Activated CD4-positive, alpha-beta memory T cell treated with anti-CD3 and anti-CD28 coated beads, Interleukin-2, amount 10 ng/mL, durations not matched to agents 7 days and 5 days (primary cell): ENCODE measurements at places on chromosomes 4 and X.

- DNase-seq = no peak
Measured at GRCh38 chrX:117840645-117841044, 276.0 kb downstream of the KLHL13 start.

- no peak for DNase-seq
Measured at GRCh38 chr4:187470061-187470460, 525.5 kb upstream of the ZFP42 start.

DNA sequence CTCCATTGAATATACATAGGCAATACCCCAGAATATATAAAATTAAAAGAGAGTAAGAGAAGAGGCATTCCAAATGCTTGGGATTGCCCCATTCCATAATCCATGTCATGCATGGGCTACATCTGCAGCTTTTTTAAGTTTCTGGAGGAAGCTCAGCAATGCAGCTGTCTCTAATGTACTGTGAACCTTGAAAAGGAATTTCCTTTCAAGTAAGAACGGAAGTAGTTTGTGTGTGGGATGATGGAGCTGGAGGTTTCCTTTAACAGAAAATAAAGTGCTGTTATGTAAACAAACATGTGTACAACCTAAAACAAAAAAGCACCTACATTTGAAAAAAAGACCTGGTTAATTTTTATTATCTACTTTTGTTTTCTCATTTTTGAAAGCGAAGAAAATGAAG lies 303.5 kb downstream of the BMPR1B start:
- no peak for DNase-seq

GRCh38 chr4:99947608-99948007 lies 1.2 kb upstream of the DNAJB14 start:
- no peak for DNase-seq

- no peak for DNase-seq
Measured at GRCh38 chrX:48721916-48722315, 25.4 kb downstream of the SUV39H1 start.

DNA sequence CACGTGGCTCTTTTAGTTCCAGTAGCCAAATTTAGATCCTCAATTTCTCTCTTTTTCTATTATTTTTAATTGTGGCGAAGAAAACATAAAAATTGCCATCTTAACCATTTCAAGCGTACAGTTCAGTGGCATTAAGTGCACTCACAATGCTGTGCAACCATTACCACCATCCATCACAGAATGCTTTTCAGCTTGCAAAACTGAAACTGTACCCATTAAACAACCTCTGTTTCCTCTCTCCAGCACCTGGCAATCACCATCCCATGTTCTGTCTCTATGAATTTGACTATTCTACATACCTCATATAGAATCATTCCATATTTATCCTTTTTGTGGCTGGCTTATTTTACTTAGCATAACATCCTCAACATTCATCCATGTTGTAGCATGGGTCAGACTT lies 74.9 kb downstream of the METTL14 start:
- no peak for DNase-seq

DNA sequence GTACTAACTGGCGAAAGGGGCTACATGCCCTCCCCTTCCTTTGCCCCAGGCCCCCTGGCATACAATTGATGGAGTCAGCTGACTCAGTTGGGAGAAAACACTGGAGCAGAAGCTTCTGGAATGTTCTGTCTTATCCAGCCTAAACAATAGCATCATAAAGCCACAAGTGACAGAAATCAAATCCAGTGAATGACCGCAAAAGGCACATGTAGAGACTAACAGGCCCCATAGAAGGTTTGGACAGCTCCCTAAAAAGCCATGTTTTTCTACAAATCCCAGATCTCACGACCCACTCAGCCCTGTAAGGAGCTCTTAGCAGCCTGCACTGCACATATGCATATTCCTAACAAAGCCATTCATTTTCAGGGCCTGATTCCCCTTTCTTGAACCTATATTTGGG lies 25.1 kb downstream of the SCARB2 start:
- no peak for DNase-seq

DNA sequence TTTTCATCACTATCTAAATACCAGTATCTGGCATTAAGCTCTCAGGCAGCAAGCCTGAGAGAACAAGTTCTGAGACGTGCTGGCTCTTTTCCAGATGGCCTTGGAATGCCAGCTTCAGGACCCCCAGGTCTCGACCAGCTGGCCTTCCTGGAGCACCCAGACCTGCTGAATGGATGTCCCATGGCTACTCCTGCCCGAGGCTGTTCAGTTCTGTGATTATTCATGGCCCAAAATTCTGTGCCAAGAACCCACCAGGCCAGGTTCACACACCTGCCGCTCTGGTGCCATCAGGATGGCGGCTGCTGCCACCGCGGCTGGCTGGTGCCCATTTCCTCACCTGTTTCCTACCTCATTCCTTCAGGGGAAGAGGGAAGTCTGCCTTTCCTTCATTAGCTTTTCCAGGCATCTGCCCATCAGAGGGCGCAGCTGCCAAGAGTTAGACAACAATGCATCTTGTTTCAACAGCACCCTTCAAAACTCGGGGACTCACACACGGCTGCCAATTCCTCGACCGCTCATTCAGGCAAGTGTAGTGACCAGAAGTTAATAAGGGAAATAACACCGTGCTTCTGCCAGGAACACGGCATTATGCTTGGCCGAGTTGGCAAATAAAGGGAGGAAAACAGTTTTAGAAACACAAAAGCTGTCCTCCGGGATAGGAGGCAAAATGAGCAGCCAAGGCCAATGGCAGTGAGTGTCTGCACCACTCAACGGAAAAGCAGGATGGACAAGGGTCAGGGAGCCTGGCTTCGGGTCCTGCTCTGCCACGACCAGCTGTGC lies 173.8 kb downstream of the NSUN7 start:
- DNase-seq = no peak

GRCh38 chr4:107269175-107269574 lies 233.1 kb upstream of the DKK2 start:
- no peak for DNase-seq

DNA sequence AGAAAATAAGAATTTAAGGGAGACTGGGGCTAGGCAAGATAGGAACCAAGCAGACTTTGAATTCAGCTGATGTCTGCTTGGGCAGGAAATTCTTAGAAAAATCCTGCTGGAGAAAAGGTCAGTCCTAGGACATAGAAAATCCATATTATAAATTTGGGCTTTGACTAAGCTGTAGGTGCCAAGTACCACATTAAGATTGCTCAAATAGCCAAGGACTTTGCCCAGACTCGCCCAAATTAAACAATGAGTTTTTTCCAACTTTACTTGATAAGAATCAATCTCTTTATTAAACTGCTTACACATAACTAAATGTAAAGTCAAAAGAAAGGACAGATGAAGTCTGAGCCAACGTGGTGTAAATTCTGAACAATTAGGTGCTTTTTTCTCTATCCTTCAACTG lies 95.4 kb downstream of the FUNDC1 start:
- DNase-seq = no peak

DNA sequence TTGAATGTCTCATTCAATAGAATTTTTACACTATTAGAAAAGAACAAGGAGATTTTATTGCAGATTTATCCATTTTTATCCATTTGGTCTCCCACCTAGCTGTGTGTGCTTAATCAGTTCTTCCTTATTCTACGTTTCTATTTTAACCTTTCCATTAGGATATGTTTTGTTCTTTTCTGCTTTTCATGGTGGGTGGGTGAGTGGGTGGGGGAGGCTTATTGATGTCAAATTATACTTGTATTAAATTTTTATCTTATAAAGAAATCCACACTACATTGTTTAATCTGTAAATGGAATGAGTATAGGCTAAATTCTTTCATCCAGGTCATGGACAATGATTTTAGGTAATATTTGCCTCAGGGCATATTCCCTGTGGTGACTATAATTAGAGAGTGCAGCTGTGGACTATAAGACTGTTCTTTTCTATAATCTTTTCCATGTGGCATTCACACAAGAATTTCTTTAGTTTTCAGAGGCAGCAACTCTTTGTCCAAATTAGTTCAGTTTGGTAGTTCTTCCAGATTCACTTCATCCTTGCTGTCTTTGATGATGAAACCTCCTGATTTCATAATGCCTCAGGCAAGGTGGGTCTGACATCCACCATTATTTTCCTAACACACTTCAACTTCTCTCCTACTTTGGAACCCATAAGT lies 2451.8 kb downstream of the PCDH7 start:
- DNase-seq = no peak

DNA sequence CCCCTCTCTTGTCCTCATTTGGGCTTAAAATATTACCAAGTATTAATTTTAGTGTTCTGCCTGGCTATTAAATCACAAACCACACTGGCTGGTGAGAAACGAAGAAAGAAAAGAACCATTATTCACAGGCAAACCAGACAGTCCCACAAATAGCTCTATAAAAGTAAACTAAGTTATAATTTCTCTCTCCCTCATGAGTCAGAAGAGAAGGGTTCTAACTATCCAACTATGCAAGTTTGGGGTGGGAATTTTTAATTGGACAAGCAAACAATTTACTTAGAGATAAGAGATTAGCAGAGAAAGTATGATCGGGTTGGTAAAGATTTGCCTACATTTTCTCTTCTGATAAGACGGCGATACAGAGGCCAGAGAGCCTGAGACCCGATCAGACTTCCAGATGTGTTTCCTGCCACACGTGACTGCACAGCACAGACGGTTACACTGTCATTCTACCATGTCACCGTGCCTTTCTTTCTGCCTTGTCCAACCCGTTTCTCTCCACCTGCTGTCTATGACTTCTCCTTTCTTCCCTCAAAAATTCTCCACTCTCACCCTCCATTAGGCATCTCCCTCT lies 52.3 kb downstream of the MEPE start:
- DNase-seq = no peak

DNA sequence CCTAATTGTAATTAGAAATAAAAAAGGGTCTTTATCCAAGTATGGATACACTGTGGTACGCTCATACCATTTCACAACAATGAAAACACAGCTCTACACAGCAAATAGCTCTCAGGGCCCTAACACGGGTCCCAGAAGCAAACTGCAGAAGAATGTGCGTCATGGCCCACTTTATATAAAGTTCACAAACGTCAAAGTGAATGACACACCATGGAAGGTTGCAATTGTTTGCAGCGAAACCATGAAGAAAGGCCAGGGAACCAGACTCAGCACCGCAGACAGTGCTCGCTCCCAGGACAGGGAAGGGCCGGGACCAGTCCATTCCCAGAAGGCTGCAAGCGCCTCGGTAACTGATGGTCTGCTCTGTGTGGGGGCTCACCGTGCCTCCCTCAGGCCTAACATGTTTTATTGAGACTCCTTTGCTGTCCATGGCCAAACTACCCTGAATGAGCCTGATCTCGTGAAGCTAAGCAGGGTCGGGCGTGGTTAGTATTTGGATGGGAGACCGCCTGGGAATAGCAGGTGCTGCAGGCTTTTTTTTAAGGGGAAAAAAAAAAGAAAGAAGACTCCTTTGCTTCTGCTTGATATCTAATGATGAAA lies 47.8 kb downstream of the ACOX3 start:
- DNase-seq = no peak

DNA sequence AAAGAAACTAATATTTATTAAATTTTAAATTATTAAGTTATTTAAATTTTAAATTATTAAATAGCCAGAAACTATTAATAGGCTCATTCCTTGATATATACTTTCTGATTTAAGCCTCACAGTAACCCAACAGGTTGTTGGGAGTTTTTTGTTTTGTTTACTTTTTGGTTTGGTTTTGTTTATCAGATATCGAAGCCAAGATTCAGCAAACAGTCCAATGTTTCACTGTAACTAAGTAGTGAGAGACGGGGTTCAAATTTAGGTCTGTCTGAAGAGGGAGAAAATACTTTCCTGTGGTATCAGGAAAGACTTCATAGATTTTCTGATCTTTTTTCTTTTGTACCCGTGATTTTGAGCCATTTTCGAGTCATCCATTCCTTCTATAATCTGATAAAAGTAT lies 54.2 kb downstream of the CCDC158 start:
- DNase-seq = no peak

- DNase-seq = no peak
Measured at GRCh38 chr4:8493484-8493883, 52.9 kb downstream of the TRMT44 start.

DNA sequence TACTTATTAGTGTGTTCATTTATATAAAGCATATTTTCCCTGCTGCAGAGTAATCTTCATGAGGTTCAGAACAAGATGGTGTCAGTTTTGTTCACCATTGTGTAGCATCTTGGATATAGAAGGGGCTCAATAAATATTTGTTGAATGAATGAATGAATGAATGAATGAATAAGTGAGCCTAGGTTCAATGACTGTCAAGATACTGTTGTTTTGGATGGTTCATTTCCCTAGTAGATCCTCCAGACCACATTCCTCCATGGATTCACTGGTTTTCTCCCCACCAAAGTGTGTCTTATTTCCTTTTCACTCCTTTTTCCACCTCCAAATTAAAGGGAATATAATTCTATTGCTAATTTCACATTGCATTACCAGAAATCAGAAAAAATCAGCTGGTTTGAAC lies 2.1 kb upstream of the OCIAD2 start:
- DNase-seq = no peak

DNA sequence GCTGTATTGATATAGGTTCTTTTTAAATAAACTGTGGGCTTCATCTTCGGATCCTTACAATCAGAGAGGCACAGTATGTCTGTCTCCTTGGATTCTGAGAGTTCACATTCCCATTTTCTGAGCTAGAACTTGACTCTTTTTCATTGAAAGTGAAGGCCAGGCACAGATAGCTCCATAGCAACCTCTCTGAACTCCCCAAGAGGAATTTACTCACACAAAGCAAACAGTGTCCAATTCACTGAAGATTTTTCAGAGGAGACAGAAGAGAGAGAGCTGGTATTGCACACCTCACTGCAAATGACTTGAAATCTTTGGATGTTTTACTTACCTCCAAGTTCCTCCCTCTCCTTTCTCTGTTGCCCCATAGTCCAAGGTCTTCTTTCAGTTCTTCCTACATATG lies 130.9 kb upstream of the CASK start:
- no peak for DNase-seq

- no peak for DNase-seq
Measured at GRCh38 chr4:113756005-113756410, 5.5 kb downstream of the CAMK2D start.

DNA sequence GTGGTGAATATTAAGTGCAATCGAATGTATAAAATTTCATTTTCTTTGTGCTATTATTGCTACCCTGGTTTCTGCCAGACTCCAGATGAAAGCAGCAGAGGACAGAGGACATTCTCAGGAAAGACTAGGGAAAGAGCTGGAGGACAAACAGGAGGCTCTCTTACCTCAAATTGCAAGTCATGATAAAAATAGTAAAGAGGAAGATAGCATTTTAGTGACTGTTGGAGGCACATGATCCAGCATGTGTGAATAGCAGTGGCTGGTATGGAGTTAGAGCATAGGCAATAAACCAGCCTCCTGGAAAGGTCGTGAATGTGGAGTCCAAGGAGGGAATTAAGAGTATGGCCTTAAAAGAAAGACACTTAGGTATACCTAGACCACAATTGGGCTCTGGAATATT lies 1040.0 kb downstream of the STPG2 start:
- DNase-seq = no peak

- peak; percentile 26 for DNase-seq
Measured at GRCh38 chr4:87150498-87151261, 69.7 kb downstream of the KLHL8 start.

- DNase-seq = no peak
Measured at GRCh38 chr4:39146211-39146610, 36.1 kb upstream of the WDR19 start.

GRCh38 chrX:38991656-38992440 lies 190.6 kb downstream of the MID1IP1 start:
- no peak for DNase-seq
